ENCODE measurements at places on chromosomes 4 and X.

DNA sequence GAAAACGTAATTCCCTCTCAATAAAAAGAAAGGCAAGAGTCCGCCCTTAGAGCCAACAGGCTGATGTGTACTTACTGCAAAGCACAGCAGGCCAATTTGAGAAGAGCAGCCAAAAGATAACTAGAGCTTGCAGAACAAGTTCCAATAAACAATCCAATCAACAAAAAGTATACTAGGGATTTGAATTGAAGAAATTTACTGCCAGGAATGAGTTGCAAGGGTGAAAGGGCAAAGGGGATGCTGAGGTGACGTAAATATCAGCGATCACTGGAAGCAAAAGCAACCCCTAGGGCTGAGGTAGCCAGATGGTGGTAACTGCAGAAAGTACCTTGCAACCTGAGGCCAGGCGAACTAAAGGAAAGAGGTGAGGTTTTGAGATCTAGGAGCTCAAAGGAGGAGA lies 152.1 kb upstream of the TENM3 start:
- no peak for DNase-seq

GRCh38 chrX:143095321-143095720 lies 69.6 kb downstream of the SPANXN4 start:
- no peak for DNase-seq

- no peak for DNase-seq
These were observed 1.5 kb upstream of the FATE1 start for GRCh38 chrX:151714362-151714761.

DNA sequence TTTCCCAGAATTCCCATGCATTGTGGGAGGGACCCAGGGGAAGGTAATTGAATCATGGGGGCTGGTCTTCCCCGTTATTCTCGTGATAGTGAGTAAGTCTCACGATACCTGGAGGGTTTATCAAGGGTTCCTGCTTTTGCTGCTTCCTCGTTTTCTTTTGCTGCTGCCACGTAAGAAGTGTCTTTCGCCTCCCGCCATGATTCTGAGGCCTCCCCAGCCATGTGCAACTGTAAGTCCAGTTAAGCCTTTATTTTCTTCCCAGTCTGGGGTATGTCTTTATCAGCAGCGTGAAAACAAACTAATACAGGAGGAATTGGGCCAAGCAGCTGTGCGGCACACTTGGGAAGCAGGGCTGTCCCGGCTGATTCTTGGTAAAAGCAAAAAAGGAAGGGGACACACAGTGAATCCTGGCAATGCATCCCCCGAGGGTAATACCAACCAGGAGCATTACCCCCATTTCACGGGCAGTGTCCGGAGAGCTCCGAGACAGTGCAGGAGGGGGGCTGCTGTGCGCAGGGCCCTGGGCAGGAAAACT lies 185.7 kb downstream of the AFAP1 start:
- DNase-seq = no peak

DNA sequence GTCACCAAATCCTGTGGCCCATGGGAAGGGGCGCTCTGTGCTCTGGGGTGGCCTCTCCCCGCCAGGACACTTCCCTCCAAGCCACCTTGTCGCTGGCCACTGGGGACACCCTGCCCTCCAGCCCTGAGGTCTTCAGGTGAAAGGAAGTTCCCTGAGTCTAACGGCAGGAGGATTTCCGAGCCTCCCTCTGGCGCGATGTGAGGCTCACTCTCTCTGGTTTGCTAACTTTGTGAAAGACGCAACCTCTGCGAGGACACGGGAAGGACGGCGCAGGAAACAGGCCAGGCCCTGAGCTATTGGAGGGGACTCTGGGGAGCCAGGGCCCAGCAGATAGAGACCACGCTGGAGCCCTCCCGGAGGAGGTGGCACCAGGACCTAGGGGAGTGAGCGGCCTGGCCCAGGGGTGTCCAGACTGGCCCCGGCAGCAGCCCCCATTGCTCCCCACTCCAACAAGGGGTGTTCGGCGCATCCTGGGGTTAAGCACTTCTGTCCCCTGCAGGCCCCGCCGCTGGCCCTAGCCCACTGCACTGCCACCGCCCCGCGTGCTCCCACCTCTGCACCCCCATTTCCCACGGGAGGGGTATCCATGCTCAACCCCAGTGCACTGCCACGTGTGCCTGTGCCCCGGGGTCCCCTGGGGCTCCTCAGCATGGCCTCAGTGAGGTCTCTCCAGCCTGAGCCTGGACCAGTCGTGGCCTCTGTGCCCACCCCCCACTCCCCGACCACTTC lies 72.2 kb upstream of the MXD4 start:
- DNase-seq = no peak

DNA sequence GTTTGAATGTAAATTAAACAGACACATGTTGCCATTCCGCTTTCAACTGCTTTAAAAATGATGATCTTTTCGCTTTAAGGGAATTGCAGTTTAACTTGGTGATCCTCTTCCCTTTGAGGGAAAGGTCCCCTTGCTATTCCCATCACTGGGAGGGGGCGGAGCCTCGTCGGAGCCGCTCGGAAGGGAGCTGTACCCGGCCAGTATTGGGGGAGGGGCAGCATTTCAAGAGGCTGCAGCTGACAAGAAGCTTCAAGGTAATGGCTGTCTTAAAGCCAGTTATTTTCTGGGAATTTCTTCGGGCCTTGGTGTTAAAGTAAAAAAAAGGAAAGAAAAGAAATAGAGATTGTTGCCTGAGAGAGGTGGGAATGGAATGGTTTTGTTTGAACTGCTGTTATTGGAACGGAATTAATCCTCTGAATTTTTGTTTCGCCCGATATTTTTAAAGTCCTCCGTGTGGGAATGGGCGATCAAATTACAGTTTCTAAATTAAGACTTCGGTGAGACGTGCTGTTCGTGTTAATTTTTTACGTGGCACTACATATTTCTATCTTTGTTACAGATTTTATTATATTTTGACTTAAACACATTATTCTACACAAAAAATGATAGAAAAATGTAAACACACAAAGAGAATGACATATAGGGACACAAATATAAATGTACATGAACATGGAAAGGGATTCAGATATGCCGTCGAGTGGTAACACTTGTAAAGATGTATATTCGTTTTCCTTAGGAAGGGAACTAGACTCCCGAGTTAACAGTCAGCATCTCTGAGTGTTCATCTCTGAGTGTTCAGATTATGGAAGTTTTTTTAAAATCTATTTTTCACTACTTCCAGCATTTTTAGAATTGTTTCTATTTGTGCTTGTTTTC lies 9.2 kb downstream of the PWWP3B start:
- no peak for DNase-seq

GRCh38 chrX:47179221-47179927 lies 14.3 kb upstream of the UBA1 start:
- no peak for DNase-seq

- DNase-seq = no peak
These were observed 20.5 kb downstream of the SEL1L3 start for GRCh38 chr4:25842229-25842845.

DNA sequence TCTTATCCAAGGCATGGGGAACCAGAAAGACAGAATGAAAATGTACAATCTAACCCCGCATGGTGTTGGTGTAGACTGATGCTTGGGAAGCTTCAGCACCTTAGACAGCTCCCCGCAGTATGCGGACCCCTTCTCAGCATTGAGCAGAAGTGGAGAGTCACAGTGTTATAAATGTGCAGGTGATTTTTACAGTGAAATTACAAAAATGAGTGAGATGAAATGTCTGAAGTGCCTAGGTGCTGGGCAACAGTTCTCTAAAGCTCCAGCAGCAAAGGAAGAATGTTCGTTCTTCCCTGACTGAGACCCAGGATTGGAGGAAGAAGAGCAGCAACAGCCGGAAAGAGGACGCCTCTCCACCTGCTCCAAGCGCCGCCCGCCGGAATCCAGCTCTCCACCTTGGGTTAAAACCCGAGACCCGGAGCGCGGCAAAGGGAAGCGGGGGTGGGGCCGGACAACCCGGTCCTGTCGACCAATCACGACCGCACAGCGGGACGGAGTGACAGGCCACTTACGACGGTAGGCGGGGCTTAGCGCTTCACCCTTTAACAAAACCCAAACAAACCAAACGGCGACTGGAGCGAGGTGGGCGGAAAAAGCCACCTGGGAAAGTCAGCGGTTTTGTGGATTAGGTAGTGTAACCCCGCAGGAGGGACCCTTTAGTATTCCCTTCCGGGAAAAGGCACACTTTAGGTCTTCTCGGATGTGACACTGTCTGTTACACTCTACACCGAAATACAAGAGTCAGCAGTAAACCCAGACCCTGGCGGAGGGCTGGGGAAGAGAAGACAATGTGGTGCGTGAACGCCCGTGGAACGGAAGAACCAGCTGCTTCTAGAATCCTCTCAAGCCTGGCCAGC lies at the start of gene GLRA3:
Gene GLRA3, minus strand, starts transcription at position 403 of the 857 bp plus-strand sequence. CDS start 436 bp downstream, outside the sequence.
- DNase-seq = no peak

- no peak for DNase-seq
These were observed 1958.9 kb upstream of the TENM3 start for GRCh38 chr4:180284267-180284666.

DNA sequence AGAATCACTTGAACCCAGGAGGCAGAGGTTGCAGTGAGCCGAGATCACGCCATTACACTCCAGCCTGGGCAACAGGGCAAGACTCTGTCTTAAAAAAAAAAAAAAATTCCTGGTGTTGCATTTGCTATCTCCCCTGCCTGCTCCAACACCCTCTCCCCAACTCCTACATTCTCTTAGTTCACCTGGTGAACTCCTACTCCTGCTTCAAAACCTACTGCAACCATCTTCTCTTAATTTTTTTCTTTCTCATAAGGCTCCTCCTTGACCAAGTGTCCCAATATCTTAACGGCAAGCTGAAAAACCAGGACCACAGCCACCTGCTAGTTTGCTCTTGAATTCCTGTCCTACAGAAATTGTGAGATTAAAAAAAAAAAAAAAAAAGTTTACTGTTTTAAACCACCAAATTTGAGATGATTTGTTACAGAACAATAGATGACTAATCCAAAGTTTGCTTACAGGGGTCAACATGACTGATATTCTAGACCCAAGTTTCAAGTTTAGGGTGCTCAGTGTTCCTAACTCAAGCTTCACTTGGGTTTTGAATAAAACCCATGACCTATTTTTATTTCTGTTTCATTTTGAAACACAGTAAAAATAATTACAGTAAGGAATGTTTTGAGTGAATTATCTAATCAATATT lies 13.1 kb upstream of the ANXA5 start:
- DNase-seq = no peak

DNA sequence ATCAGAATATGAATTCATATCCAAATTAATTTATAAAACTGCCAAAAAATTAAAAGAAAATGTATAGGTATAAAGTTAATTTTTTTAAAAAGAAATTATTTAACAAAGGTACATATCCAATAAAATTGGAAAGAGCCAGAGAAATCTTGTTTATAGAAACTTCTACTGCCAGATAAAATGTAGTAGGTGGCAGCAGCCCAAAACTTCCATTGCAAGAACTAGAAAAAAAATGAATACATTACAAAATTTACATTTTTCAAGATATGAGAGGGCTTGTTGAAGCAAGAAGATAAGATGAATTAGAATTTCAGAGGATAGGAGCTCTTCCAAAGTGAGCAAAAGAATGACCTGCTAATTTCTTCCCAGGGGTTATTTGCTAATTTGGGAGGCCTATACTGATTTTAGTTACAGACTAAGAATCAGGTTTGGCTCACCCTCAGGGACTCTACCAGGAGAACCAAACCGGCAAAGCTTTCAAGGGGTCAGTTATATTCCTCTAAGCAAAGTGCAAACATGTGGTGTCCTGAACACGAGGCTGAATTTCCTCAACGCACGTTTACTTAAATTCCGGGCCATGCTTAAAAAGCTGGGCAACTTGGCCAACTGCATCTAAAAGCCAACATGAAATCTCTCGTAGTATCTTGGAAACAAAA lies 17.5 kb downstream of the ANKRD50 start:
- no peak for DNase-seq

- DNase-seq = peak; percentile 11
These were observed 895 bp downstream of the SMIM14 start for GRCh38 chr4:39637586-39638353.

GRCh38 chr4:29278585-29278984 lies 1441.6 kb upstream of the PCDH7 start:
- DNase-seq = no peak

DNA sequence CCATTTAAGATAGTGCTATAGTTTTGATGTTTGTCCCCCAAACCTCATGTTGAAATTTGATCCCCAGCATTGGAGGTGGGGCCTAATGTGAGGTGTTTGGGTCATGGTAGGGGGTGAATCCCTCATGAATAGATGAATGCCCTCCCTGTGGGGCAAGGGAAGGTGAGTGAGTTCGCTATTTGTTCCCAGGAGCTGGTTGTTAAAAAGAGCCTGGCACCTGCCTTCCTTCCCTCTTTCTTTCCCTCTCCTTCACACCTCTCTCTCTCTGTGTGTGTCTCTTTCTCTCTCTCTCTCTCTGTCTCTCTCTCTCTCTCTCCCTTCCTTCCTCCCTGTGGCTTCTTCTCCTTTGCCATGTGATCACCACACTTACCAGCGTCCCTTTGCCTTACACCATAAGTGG lies 160.7 kb downstream of the AASDH start:
- DNase-seq = no peak

- DNase-seq = no peak
These were observed 42.7 kb downstream of the KIF4A start for GRCh38 chrX:70332600-70332999.

DNA sequence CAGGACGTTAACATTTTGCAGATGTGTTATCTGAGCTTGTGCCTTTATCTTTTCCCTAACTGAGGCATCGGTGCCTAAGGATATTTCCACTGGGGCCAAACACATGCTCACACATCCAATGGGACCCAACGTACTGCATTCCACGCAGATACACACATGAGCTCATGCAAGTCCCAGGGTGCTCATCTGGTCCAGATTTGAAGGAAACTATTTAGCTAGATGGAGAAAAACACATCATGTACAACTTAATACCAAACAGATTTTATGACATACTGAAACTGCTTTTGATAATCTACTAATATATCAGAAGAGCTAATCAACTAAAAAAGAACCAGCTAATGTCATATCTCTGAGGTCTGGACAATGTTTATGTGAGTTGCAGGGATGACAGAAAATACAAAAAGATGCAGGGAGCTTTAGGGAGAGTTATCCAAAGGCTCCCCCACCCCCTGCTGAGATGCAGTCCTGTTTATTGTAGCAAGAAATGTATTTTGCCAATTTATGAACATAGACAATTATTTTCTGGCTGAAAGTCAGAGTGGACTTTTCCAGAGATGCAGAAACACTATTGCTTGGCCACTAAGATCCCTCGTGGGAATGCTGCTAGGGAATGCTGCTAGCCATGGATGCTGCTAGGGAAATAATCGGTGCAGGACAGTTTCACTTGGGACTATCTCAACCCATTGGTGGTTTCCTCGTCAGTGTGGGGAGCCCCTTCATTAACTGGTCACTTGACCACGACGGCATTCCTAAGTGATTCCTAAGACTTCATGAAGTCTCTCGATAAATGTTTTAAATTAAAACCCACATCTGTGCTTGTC lies 172.8 kb downstream of the SMIM20 start:
- DNase-seq = no peak

DNA sequence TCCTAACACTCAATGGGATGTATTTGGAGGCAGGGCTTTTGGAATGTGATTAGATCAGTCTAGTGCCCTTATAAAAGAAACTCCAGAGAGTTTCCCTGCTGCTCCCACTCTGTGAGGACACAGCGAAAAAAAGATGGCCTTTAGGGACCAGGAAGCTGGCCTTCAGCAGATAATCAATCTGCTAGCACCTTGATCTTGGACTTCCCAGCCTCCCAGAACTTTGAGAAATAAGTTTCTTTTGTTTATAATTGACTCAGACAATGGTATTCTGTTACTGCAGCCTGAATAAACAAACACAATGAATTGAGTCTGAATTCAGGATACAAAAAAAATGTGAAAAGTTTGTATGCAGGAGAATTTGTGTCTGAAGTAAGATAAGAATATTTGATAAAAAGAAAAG lies 842.1 kb downstream of the FSTL5 start:
- DNase-seq = no peak

GRCh38 chrX:111270339-111270738 lies at the start of gene CAPN6:
Gene CAPN6, minus strand, starts transcription at chrX:111270483. Its CDS starts 6,547 bp downstream, at chrX:111263936.
- DNase-seq = no peak

GRCh38 chr4:8472158-8472688 lies 31.6 kb downstream of the TRMT44 start:
- DNase-seq = no peak
